Activated CD4-positive, alpha-beta T cell treated with anti-CD3 and anti-CD28 coated beads, Interleukin-2, amount 10 ng/mL, durations not matched to agents 24 days and 14 days (primary cell): ENCODE measurements at places on chromosomes 4 and X. TPM values are rescaled to one million over a fixed set of nuclear protein-coding genes. Genes with fewer than 3 reads are reported as not detected.

- H3K36me3 ChIP-seq: no peaks in the 10 kb centered on the region
- H3K27ac ChIP-seq: no peak overlapping the region
- H3K4me1 ChIP-seq: peaks cover 6% of the 10 kb centered on the region
- no peak for DNase-seq
Observed at GRCh38 chr4:22233230-22233629, 282.6 kb downstream of the ADGRA3 start.

GRCh38 chr4:69994782-69995181 is 984 bp upstream of the STATH start:
- no peaks in the 10 kb centered on the region for H3K27me3 ChIP-seq
- no peaks in the 10 kb centered on the region for H3K36me3 ChIP-seq
- H3K4me3 ChIP-seq: no peak overlapping the region
- H3K27ac ChIP-seq: no peak overlapping the region

DNA sequence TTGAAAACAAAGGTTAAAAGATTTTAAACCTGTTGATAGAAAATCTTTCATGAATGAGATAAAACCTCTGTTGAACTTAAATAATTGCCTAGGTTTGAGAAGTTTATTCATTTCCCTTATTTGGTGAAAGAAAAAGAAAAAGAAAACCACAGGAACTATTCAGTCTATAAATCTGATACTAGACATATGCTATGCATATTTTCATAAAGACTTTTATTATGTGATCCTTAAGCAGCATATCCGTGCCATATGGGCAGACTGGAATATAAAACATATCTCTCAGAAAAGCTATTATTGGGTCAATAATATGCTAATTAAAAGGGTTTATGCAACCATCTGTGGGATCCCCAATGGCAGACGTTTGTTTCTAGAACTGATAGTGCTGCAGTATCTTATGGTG is 178.7 kb downstream of the RASL11B start:
- DNase-seq: no peak
- no peaks in the 10 kb centered on the region for H3K27me3 ChIP-seq
- H3K4me3 ChIP-seq: no peak overlapping the region
- H3K27ac ChIP-seq: no peak overlapping the region
- peaks cover 8% of the 10 kb centered on the region for H3K4me1 ChIP-seq

- no peaks in the 10 kb centered on the region for H3K36me3 ChIP-seq
- H3K27me3 ChIP-seq: no peaks in the 10 kb centered on the region
- DNase-seq: no peak
- H3K4me1 ChIP-seq: no peaks in the 10 kb centered on the region
- no peak overlapping the region for H3K27ac ChIP-seq
Observed at GRCh38 chrX:44401151-44401550, 57.7 kb upstream of the EFHC2 start.

- H3K4me1 ChIP-seq: no peaks in the 10 kb centered on the region
- H3K4me3 ChIP-seq: no peak overlapping the region
- peaks cover 2% of the 10 kb centered on the region for H3K27me3 ChIP-seq
- H3K27ac ChIP-seq: no peak overlapping the region
- peak; percentile 59 for DNase-seq
Observed at GRCh38 chr4:27318740-27319139, 458.1 kb downstream of the STIM2 start.

- no peak overlapping the region for H3K4me3 ChIP-seq
- H3K36me3 ChIP-seq: no peaks in the 10 kb centered on the region
- no peak for DNase-seq
- no peaks in the 10 kb centered on the region for H3K4me1 ChIP-seq
Observed at GRCh38 chr4:86512631-86513030, 81.5 kb upstream of the PTPN13 start.

SSX2 gene
- not detected in 2 replicates for total RNA-seq

TMEM271 gene
- not detected in 2 replicates for total RNA-seq

DDX3X gene
- total RNA-seq: 307 and 313 TPM in 2 replicates
